ENCODE measurements at places on chromosomes 3 and 15. TPM values are rescaled to one million over a fixed set of nuclear protein-coding genes. Genes with fewer than 3 reads are reported as not detected.

- no peak for DNase-seq
Measured at GRCh38 chr3:105430455-105430854, 63.7 kb downstream of the ALCAM start.

- no peak for DNase-seq
Measured at GRCh38 chr3:111591555-111591954, 3.6 kb downstream of the ZBED2 start.

- DNase-seq, result no peak
Measured at GRCh38 chr3:23107221-23107620, 95.9 kb upstream of the UBE2E2 start.

DNA sequence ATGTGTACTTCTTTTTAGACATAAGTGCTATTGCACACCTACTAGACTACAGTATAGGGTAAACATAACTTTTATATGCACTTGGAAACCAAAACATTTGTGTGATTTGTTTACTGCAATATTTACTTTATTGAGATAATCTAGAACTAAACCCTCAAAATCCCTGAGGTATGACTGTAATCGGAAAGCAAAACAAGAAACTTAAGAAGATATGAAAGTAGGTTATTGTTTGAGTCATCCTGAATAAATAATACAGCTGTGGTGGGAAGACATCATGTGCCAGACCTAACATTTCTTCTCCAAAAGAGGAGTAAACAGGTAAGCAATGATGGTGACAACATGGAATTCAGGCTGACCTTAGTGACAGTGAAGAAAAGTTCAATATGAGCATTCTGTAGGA is 765.5 kb downstream of the OTOL1 start:
- DNase-seq, result no peak

DNA sequence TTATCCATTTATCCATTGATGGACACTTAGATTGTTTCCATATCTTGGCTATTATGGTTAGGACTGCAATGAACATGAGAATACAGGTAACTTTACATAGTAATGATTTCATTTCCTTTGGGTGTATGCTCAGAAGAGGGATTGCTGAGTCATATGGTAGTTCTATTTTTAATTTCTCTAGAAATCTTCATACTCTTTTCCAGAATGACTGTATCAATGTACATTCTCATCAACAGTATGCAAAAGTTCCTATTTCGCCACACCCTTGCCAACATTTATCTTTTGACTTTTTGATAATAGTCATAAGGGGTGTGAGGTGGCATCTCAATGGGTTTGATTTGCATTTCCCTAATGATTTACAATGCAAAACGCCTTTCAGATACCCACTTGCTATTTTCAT is 6.2 kb upstream of the NIPA1 start:
- no peak for DNase-seq

DNA sequence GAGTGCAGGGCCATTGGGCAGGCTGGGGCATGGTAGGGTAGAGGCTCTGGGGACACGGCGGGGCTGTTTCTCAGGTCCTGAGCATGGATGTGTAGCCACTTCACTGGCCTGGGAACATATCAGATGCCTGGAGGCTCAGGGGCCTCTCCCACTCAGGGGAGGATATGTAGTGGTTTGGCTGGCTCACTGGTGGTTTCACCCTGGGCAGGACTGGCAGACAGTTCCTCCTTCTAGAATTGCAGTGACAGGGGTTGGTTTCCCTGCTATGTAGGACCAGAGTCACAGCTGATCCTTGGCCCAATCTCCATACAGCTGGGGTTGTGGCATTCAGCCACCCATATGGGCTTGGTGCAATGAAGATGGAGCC is 4.8 kb upstream of the ARHGAP31 start:
- DNase-seq, result no peak

GRCh38 chr15:50552238-50552637 is 5.8 kb upstream of the USP50 start:
- no peak for DNase-seq

- DNase-seq, result no peak
Measured at GRCh38 chr3:62445275-62445674, 71.9 kb upstream of the FEZF2 start.

DNA sequence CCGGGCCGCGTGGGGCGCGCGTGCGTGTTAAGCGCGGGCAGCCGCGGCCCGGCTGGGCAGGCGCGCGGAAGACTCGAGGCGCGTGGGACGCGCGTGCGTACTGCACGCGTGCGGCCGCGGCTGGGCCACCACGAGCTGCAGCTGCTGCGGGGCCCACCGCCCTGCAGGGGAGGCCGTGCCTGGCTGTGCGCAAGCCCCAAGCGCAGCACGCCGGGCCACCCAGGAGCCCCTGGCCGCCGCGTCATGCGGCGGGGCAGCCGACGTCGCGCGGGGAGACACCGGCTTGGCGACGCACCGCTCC is 590 bp upstream of the TRIM71 start:
- no peak for DNase-seq

DNA sequence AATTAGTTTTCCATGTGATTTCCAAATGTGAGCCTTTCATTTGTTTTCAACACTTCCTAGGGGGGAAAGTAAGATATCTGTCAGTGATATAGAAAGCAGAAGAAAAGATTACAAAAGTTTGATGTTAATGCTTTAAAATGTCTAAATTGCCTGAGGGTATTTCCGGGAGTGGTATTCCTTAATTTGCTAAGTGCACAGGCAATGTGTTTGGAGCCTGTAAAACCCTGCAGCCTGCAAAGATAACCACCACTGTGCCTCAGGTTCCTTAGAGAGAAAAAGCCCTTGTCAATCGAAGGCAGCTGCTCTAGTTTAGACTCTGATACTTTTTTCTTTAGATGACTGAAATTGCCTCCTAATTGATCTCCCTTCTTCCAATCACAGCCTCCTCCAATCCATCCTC is 154.9 kb downstream of the SSR3 start:
- no peak for DNase-seq

CYP8B1 gene
- not detected for total RNA-seq

SCAANT1 gene
- total RNA-seq, result not detected

SLC22A14 gene
- 0.47 TPM for total RNA-seq
